ENCODE measurements at places on chromosomes 4 and X. TPM values are rescaled to one million over a fixed set of nuclear protein-coding genes. Genes with fewer than 3 reads are reported as not detected.

The TXK gene
- 4.8 TPM for total RNA-seq

The ZMAT1 gene
- total RNA-seq = 14.2 TPM

The SLIT2 gene
- total RNA-seq = 8.5 TPM

The UCHL1 gene
- total RNA-seq = 11.6 TPM

The ARSJ gene
- total RNA-seq = 8.8 TPM

The CT45A5 gene
- total RNA-seq = not detected

The TCEAL2 gene
- 37.0 TPM for total RNA-seq

The WDR44 gene
- total RNA-seq = 15.0 TPM

The DCHS2 gene
- total RNA-seq = 2.2 TPM

The ATP2B3 gene
- not detected for total RNA-seq
